Endothelial cell (in vitro differentiated cells): ENCODE measurements at places on chromosomes 2 and 18.

GRCh38 chr2:189581354-189582139 is 961 bp upstream of the SLC40A1 start:
- DNase-seq, result peak; percentile 17

DNA sequence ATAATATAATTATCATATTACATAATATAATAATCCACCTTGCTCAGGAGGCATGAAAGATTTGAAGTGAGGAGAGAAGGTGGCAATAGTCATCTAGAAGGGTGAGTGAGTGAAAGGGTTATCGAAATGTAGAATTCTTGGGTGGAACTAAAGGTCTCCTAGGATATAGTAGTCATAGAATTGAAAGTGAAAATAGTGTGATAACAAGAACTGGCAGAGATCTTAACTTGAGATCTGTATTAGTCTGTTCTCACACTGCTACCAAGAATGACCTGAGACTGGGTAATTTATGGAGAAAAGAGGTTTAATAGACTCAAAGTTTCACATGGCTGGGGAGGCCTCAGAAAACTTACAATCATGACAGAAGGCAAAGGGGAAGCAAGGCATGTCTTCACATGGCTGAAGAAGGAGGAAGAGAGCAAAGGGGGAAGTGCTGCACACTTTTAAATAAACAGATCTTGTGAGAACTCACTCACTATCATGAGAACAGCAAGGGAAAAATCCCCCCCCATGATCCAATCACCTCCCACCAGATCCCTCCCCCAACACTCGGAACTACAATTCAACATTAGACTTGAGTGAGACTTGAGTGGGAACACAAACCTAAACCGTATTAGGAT is 351.5 kb downstream of the NR4A2 start:
- DNase-seq, result no peak

DNA sequence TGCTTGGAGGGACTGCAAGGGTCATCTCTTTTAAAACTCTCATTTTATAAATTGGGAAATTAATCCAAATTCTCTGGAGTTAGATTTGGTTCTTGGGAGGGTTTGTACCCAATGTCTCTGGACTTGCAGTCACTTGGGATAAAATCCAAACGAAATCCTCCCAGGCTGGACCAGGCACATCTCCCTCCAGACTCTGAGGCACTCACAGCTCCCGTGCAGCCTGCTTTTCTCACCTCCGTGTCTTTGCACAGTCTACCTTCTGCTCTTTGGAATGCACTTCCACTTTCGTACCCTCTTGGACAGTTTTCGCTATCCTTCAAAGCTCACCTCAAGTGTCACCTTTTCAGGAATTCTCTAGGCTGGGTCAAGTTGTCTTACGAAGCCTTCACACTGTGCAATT is 166.3 kb downstream of the MYCN start:
- no peak for DNase-seq

DNA sequence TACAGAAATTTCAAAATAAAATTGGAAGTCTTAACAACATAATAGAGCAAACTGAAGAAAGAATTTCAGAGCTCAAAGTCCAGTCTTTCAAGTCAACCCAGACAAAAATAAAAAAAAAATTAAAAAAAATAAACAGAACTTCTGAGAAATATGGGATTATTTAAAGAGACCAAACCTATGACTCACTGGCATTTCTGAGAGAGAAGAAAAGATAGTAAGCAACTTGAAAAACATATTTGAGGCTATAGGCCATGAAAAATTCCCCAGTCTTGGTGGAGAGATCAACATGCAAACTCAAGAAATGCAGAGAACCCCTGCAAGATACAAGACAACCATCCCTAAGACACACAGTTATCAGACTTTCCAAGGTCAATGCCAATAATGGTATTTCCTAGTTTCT is 167.4 kb downstream of the RNF144A start:
- DNase-seq, result no peak

GRCh38 chr18:5620289-5620688 is 76.5 kb upstream of the EPB41L3 start:
- DNase-seq, result no peak

DNA sequence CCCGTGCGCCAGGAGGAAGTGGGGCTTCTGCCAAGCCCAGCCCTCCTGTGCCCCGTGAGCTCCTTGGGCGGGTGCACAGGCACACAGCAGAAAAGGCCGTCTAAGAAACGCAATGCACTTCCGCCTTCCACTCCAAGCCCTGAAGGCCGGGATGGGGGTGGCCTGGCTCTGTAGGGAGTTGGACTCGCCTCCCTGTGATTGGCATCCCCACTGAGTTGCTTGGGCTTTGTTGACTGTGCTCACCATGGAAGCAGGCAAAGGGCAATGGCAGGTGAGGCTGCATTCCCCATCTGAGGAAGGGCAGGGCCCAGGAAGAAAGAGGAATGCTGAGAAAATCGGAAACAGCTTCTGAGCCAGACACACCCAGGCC is 66.8 kb downstream of the CRACDL start:
- no peak for DNase-seq

DNA sequence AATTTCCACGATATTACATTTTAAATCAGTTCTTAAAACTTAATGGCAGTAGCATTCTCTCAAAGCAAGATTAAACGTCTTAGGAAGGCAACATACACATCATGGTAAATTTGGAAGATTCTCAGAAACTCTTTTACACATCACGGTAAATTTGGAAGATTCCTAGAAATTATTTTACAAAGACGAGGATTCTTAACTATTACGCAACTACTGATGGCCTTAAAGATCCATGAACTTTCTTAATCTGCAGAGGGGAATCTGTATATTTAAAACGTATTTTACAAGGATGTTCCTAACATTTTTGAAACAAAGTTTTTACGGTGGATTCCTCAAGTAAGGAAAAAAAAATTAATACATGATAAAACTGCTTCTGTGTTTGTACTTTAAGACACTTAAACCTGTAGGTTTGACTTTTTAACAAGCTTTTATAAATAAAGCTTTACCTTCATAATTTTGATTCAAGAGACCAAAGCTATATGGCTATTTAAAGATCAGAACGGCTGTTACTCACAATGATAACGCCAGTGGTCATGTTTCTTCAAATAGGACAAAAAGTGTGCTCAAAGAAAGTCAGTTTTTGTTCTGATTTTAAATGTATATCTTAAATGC is 1.7 kb downstream of the ATF2 start:
- no peak for DNase-seq

GRCh38 chr2:31304816-31305215 is 70.9 kb downstream of the EHD3 start:
- no peak for DNase-seq

DNA sequence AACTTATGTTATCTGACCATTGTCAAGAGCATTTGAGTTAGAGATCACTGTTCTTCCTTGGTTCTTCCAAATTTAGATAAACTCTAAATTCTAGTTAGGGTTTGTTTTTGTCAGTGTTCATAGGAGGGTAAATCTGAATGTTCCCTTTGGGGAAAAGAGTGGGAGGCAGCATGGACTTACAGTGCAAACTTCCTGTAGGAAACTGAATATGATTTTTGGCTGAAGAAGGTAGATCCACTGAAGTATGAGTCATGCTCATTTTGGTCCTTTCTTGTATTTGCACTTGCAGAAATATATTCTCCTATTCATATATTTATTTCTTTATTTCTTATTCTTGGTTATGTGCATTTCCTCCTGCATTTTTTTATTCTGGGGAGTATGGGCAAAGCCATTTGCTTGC is 27.3 kb downstream of the CCDC85A start:
- no peak for DNase-seq

DNA sequence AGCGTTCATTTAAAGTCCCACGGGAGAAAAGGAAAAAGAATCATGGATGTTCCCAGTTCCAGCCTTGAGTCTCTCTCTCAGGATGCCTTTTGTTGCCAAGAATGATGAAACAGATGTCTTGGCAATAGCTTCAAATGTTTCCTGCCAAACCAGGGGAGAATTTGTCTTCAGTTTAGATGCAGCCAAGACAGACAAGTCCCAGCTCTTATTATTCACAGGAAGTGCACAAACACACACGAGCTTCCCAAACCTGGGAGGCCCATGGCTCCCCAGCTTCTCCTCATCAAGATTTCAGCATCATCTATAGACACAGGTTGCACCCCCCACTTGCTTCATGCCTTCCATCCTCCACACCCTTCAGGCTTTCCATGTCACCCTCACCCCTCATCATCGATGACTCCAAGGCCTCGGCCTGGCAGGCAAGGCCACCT is 45.9 kb downstream of the HS1BP3 start:
- no peak for DNase-seq

GRCh38 chr2:42424033-42424432 is 63.0 kb upstream of the COX7A2L start:
- no peak for DNase-seq

GRCh38 chr2:241008711-241009121 is 10.3 kb downstream of the SNED1 start:
- DNase-seq, result no peak

DNA sequence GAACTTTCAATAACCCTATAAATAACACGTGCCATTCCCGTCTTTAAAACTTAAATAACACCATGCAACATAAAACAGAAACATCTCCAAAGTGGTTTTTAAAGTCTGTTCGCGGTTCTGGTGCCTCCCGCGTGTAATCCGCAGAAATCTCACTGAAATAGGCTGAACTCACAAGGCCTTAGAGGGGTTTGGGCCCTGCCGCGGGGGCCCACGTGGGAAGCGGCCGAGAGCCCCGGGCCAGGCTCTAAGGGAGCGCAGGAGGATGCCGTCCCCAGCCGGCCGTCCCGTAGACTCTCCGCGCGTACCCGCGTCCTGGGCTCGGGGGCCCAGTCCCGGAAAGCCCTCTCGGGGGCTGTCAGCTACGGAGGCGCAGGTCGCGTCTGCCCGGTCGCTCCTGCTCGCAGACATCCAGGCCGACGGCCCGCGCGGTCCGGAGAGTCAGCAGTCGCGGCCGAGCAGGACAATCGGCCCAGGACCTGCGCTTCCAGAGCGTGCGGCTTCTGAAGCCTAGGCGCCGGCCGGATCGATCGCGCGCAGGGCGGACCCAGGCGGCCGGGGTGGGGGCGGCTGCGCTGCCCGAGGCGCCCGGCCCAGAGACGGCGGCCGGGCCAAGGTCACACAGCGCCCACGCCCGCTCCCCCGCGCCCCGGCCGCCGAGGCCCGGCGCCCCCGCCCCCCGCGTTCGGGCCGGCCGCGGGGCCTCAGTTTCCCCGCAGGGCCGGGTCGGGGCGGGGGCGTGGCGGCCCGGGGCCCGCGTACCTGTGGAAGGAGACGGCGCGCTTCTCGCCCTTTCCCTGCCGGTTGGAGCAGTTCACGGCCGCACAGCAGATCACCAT is 558 bp downstream of the THAP4 start:
- DNase-seq, result peak; percentile 59

GRCh38 chr18:67478249-67478648 is 38.3 kb downstream of the DSEL start:
- DNase-seq, result no peak

GRCh38 chr2:4964001-4964540 is 728.1 kb upstream of the SOX11 start:
- no peak for DNase-seq

GRCh38 chr2:224569654-224570053 is 15.5 kb downstream of the CUL3 start:
- DNase-seq, result no peak

DNA sequence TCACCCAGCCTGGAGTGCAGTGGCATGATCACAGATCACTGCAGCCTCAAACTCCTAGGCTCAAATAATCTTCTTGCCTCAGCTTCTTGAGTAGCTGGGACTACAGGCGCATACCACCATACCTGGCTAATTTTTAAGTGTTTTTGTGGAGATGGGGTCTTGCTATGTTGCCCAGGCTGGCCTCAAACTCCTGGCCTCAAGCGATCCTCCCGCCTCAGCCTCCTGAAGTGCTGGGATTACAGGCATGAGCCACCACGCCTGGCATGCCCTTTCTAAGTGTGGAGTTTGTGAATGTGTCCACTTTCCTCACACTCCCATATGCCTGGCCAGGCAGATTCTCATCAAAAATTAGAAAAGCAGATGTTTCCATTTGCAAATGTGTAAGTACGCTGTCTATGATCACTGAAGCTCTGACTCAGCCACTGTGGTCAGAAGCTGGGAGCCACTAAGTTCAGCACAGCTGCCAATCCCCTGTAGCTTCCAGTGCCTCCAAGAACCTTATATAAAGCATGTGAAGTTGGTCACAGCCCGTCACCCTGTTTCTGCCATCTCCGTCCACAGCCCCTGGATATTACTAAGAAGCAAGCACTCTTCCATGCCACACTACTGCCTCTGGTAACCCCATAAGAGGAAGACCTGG is 155.4 kb downstream of the FAM210A start:
- DNase-seq, result no peak

DNA sequence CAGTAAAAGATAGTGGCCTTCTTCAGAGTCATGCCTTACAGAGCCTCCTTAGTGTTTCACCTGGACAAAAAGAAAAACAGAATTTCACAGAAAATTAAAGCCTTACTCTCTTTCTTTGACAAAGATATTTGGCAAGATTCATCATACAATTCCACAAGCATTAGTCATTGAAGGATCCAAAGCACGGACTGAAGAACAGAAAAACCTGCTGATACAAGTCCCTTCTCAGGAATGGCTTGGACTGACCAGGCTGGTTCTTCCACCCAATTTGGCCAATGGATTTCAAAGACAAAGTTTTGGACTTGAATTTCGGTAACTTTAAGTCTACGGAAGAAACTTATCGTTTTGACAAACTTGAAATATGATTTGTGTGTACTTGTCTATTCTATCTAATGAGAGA is 39.1 kb upstream of the GALNT3 start:
- no peak for DNase-seq

DNA sequence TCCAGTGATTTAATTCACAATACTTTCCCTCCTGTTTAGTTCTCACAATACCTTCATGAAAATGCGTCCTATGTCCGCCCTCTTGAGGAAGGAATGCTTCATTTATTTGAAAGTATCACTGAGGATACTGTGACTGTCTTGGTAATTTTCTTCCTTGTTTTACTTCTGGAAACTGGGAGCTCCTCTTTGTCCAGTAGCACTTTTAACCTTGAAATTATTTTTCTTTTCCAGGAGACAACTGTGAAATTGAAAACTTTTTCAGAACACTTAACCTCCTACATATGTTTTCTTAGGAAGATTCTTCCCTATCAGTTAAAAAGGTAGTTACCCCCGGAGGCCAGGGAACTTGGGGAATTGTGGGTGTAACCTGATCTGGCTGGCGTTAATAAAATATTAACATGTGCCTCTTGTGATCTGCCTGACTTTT is 58.9 kb upstream of the STON1 start:
- DNase-seq, result peak; percentile 22

GRCh38 chr18:31373641-31374040 is 2.9 kb upstream of the DSG4 start:
- DNase-seq, result no peak

DNA sequence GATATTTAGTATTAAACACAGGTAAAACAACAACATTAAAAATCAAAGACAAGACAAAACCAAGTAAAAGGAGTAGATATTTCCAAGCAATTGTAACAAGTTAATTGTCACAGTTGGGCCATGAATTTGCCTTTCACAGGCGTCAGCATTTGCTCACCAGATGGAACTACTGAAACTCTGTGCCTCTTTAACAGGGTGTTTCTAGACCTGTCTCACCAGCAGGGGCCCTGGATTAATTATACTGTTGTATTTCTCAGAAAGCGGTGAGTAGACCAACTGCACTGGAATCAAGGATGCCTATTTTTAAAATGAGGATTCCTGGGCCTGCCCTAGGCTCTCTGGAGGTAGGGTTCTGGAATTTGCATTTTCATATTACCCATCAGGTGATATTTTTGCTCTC is 92.6 kb downstream of the UPP2 start:
- DNase-seq, result no peak

- no peak for DNase-seq
These were observed 232.2 kb downstream of the TRIB2 start for GRCh38 chr2:12948961-12949353.

GRCh38 chr2:28164280-28164801 is 228.3 kb upstream of the FOSL2 start:
- no peak for DNase-seq

GRCh38 chr2:186980787-186981550 is 132.0 kb upstream of the ZSWIM2 start:
- DNase-seq, result no peak

- DNase-seq, result no peak
These were observed 201.0 kb downstream of the SMAD7 start for GRCh38 chr18:48749768-48750167.
